ENCODE measurements at places on chromosomes 4 and X.

DNA sequence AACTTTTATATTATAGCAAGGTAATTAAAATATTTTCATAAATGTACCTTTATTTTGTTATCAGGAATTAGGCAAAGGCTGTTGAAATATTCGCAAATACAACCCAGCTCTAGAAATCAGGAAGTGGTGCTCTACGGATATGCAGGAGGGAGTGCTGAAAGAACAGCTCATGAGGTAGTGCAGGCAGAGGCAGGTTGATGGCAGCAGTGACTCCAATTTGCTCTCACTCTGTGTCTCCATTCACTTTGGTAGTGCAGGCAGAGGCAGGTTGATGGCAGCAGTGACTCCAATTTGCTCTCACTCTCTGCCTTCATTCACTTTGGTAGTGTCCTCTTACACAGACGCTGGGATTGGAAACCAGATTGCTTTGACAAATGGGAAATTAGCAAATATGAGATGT is 277.9 kb downstream of the TRIML1 start:
- DNase-seq = no peak

DNA sequence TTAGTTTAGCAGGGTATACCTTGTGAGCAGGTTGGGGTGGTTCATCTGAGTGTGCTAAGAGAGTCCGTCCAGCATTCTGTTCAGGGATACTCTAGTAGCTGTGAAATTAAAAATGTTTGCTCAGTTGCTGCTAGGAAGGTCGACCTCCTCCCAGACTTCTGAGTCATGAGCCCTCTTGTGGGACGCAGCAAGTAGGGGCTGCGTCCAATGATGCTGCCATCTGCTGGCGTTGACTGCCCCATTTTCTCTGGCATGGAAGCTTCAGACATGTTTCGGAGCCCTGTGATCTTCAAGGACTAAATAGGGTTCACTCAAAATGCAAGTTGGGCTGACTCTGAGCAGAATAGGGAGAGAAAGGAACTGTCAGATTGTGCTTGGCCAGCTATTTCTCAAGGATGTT is 201.0 kb upstream of the ARSJ start:
- peak; percentile 13 for DNase-seq

DNA sequence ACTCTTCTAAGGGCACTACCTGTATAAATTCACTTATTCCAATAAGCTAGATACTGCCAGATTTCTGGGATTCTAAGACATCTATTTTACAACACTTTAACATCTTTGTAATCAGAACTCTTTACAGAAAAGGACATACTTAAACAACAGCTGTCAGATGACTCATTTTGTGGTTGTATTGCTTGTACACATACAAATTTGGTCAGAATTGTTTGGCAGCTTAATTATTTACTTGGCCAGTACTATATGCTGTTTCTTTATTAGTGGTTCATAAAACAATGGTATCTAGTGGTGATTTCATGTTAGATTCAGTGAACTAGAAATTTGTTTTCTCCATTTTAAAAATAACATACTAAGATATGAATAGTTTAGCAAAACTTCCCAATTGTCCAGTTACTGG is 27.2 kb downstream of the PALLD start:
- DNase-seq = no peak

DNA sequence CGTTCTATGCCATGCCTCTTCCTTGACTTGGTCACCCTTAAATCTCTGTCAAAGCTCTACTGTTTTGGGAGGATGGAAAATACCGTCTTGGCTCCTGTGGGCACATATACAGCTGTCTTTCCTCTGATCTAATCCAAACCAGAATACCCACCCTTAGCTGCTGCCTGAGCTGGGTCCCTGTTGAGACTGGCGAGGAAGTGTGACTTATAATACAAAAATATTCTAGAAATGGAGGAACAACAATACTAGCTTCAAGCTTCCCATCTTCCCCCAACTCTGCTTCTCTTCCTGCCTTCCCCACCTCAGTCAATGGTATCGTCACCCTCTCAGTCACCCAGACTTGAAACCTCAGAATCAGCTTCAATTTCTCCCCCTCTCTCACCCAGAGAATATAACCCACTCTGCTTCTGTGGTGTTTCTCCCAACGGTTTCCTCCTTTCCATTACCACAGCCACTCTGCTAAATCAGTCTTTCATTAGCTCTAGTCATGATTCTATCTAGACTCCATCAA is 599 bp upstream of the IL2RG start:
- DNase-seq = peak; percentile 57

DNA sequence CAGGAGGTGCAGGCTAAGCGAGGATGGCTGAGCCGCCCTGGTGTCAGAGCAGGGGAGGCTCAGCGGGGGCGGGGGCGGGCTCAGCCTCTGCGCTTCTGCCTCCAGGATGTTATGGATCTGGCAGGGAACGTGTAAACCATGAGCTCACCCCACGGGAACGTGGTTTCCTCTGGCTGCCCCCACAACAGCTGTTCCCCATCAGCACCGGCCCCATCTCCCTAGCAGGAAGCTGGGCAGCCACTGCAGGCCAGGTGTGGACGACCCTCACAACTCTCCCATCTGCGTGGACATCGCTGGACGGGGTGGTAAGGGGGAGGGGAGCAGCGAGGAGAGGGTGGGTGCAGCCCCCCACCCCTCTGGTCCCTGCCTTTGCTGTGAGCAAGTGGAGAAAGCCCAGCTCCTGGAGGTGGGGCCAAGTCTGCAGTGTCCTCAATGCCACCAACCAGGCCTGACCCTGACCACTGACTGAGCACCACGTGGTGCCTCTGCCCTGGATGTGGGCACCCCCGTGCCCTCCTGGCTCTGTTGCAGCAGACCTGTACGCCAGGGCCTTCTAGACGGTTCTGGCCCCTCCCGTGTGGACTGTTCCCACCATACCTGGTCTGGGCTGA is 28.1 kb upstream of the SPON2 start:
- DNase-seq = no peak

GRCh38 chr4:142405695-142406498 is 440.2 kb downstream of the INPP4B start:
- DNase-seq = no peak

DNA sequence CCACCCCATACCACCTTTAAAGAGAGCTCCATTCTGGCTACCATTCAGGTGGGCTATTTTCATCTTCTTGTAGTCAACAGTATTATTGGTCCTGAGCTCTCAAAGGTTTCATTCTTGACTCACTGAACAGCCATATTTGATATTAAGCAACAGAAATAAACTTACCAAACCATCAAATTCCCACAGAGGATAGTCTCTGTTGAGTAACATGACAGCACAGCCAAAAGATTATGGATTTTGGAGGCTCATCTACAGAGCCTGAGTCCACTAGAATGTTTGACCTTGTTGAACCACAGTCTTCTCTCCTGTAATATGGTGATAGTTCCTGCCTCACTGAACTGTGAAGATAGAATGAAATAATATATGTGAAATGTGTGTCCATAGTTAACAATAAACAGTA is 276.3 kb upstream of the LDB2 start:
- no peak for DNase-seq

DNA sequence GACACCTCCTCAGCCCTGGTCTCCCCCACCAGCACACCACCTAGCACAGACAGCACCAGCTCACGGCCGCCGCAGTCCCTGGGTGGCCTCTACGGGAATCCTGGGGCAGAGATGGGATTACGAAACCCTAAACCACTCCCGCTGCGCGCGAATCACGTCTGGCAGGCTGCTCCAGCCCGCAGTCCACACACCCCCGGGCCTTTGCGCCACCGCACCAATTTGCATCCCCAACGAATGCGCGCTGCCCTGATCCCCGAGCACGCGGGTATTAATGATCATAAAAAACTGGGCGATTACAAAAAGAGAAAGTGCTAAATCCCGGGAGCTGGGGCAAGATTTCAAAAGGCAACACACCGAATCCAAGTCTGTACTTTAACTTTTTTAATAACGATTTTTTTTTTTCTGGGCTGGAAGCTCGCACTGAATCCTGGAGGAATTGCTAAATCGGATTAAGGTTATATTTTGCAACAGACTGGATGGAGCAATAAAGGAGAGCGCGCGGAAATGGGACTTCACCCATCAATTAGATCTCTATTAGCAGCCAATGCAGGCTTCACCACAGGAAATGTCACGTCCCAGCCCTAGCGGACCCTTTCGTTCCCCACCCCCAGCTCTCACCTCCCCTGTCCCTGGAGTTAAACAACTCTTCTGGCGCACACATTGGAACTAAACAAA is 69.8 kb upstream of the TMEM33 start:
- no peak for DNase-seq

GRCh38 chrX:119374736-119375135 is 24.4 kb upstream of the SLC25A43 start:
- DNase-seq = no peak

DNA sequence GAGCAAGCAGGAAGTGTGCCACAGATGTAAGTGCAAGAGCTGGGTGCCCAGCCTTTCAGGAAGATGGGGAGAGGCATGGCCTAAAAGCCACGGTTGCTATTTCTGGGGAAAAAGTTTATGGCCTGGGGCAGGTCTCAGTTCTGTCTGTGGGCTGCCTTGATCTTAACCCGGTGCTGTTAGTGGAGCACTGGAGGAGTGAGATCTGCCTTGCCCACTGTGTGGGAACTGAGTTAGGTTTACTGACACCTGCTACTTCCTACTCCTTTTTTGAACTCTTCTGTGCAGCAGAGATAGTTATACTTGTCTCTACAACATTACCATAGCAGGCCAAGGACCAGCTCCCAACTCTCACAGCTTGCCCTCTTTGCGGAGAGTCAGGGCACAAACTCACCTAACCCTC is 76.5 kb downstream of the ITM2A start:
- DNase-seq = no peak
